ENCODE measurements at places on chromosomes 12 and 14.

DNA sequence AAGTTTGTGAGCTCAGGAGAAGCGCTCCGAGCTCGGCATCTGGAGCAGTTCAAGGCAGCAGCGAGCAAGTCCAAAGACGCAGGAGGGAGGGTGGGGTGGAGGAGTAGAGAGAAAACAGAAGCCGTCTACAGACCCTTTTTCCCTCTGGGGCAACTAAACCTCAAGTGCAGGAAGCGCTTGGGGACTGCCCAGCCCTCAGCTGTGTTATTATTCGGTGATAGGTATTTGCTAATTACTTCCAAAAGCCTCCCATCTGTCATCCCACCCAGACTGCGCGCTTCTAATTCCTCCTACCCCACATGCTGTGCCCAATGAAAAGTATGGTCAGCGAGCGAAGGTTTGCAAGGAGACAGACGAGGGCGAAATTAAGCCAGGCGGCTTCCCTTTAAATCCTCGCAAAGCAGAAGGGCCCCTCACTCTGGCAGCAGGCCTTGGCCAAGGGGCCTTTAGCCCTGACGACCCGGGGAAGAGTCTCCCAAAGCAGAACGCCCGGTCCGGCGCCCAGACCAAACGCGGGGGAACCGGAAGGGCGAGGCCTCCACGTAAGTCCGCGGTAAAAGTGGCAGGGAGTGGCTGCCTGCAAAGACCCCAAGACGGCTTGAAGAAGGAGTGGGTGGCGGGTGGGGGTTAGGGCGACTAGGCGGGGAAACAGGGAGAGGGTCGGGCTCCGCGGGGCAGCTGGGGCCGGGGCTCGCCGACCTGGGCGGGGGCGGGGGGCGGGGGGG lies 507 bp upstream of the CD9 start:
- no peak for DNase-seq

DNA sequence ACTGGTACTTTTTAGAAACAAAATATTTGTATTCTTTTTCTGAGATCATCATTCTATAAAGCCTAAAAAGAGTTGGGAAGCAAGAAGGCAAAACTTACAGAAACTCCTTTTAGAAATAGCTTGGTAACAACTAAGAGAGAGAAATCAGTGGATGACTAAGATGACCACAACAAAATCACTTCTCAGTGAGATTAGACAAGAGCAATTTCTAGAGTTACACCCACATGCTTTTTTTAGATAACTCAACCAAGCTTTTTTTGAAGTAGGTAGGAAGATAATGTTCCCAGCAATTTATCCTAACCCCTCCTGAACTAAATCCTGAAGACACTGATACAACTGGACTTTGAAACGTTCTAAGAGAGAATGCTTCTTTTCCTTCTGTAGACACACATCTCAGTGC lies 576.4 kb downstream of the SLC6A15 start:
- DNase-seq = no peak

DNA sequence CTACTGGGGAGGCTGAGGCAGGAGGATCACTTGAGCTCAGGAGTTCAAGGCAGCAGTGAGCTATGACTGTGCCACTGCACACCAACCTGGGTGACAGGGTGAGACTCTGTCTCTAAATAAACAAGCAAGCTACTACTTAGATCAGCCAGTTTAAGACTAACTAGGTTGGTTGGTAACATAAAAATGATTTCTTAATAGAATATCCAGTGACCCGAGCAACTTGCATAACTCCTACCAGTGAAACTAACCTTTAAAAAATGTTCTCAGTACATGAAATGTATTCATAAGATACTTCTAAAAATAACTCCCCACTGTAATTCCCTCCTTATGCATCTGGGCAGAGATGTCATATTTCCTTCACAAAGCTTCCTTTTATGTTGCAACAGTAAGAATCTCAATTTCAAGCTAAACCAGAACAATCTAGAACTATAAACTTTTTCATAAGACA lies 15.9 kb downstream of the TAOK3 start:
- DNase-seq = no peak

- DNase-seq = peak; percentile 20
These were observed 412 bp upstream of the TEP1 start for GRCh38 chr14:20413744-20414082.

GRCh38 chr14:86533834-86534233 lies 1003.9 kb downstream of the FLRT2 start:
- DNase-seq = no peak

DNA sequence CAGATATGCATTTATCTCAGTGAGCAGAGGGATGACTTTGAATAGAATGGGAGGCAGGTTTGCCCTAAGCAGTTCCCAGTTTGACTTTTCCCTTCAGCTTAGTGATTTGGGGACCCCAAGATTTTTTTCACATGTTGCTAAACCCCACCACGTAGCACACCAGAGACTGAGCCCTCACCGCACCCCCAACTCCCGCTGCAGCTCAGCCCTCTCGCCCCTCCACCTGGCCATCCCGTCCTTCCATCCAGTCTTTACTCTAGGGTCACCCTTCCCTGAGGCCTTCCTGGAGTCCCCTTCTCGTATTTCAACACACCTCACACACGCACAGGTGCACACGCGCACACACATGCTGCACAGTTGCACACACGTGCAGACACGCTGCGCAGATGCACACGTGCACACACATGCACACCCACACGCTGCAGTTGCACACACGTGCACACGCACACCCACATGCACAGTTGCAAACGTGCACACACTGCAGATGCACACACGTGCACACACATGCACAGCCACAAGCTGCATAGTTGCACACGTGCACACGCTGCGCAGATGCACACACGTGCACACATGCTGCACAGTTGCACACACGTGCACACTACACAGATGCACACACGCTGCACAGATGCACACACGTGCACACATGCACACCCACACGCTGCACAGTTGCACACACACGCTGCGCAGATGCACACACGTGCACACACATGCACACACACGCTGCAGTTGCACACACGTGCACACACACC lies 30.0 kb downstream of the HSP90AA1 start:
- DNase-seq = no peak

GRCh38 chr14:87161502-87161901 lies 831.5 kb downstream of the GALC start:
- DNase-seq = no peak

DNA sequence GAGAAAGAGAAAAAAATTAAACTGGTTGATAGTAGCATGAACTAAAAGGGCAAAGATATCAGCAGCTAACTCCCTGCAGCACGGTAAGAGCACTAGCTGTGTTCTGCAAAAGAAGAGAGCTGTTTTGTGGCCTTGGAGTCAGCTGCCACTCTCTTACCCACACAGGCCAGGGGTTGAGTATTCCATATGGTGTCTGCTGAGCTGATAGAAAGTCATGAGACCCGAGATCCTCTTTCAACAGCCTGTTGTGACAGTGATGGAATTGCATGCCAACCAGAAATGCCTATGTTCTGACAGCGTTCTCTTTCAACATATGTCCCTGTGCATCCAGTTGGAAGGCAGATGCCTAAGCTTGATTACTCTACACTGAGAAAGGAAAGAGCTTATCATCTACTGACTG lies 39.9 kb downstream of the TMTC1 start:
- no peak for DNase-seq

GRCh38 chr12:122318607-122319605 lies 52.6 kb upstream of the VPS33A start:
- no peak for DNase-seq

- no peak for DNase-seq
These were observed 732 bp downstream of the ZNF664 start for GRCh38 chr12:123973552-123974341.

DNA sequence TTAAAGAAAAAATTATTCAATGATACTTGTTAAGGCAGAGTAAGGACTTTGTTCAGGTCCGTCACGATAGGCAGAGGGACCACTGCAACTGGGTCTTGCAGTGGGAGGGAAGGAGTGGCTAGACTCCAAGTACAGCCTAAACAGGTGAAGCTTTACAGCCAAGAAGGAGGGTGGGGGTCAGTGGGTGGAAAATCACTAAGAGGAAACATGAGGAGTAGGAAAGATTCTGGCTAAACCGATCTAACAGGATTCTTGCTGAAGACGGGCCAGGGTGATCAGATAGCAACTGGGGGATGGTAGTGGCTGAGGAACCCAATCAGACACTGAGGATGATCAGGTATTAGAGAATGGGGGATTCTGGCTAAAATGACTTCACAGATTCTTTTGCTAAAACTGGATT lies 100.2 kb downstream of the TTC7B start:
- no peak for DNase-seq

DNA sequence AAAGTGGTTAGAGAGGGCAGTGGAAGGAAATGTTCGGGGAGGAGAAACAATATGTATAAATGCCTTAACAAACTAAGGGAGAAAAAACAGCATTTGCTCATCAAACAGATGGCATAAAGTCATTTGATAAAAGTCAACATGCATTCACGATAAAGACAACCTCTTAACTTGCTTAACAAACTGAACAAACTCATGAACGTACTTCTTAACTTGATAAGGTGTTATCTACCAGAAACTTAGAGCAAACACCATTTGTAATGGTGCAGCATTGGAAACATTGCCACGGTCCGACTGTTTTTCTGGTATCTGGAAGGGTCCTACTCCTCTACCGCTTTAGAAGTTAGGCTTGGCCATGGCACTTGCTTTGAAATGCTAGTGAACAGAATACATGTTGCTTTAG lies 4.2 kb upstream of the RPS6KL1 start:
- no peak for DNase-seq

- DNase-seq = no peak
These were observed 47.4 kb upstream of the C14orf180 start for GRCh38 chr14:104532191-104532555.

DNA sequence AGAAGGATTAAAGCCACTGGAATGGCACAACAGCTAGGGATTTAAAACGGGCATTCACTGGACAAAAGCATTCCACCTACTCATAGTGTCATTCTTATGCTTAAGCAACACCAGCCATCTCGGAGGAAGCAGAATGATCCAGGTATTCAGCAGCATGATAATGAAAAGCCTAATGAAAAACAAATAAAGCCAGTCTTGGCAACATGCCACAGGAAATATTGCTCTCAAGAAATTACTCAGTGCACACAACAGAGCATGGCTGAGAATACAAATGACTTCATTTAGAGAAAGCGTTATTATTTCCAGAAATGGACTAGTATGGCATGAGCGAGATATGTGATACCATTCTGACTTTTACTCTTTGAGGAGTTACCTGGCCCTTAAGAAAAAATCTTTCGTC lies 442.2 kb downstream of the APAF1 start:
- no peak for DNase-seq

- DNase-seq = no peak
These were observed 3.0 kb downstream of the HOXC9 start for GRCh38 chr12:54002915-54003389.

GRCh38 chr12:27747111-27747820 lies 32.8 kb upstream of the KLHL42 start:
- no peak for DNase-seq

GRCh38 chr14:99125113-99125512 lies 146.9 kb downstream of the BCL11B start:
- no peak for DNase-seq

- DNase-seq = no peak
These were observed 362.0 kb downstream of the ETNK1 start for GRCh38 chr12:22986997-22987396.

- DNase-seq = no peak
These were observed 79.2 kb downstream of the HECTD4 start for GRCh38 chr12:112303004-112303403.

DNA sequence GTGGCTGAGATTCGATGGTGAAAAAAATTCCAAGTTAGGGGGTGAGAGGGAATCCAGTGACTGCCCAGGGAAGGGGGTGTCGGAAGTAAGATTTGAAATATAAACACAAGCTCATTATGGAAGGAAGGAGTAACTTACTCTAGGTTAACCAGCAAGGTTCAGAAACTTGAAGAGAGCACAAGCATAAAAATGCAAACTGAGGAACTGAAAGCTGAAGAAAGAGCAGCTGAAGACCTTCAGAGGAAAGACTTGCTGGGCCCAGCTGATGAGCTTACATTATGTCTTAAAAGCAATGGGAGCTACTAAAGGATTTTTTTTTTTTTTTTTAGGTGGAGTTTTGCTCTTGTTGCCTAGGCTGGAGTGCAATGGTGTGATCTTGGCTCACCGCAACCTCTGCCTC lies 189.7 kb upstream of the GRIN2B start:
- DNase-seq = no peak

DNA sequence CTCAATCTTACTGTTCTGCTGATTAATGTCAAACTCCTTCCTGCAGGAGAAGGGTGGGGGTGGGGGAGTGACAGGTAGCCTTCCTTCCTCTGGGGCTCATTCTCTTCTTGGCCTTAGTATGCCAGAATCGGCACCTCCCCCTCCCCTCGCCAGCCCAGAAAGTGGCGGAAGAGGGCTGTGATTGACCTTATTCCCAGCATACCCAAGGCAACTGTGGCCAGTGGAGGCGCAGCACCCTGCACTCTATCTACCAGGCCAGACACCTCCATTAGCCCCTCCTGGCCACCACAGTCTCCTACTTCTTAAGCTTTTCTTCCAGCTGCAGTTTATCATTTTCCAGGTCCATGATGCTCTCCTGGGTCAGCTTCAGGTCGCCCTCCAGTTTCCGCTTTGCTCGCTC lies 15.5 kb downstream of the MYH6 start:
- DNase-seq = no peak

DNA sequence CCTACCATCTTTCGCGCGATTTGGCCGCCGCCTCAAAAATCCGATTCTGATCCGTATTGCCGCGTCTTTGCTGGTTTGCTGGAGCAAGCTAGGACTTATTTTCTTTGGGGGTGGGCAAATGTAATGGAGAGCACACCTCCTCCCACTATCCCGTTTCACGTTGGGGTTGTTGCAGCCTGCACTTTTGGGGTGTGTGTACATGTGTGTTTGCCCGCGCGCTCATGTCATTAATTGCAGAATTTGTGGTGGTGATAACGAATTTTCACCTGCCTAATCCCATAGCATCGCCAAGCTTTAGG lies 657 bp downstream of the METAP2 start:
- no peak for DNase-seq

- no peak for DNase-seq
These were observed 53.2 kb downstream of the SMOC1 start for GRCh38 chr14:69932391-69932790.

GRCh38 chr14:99698236-99698635 lies 14.1 kb downstream of the CYP46A1 start:
- DNase-seq = no peak

DNA sequence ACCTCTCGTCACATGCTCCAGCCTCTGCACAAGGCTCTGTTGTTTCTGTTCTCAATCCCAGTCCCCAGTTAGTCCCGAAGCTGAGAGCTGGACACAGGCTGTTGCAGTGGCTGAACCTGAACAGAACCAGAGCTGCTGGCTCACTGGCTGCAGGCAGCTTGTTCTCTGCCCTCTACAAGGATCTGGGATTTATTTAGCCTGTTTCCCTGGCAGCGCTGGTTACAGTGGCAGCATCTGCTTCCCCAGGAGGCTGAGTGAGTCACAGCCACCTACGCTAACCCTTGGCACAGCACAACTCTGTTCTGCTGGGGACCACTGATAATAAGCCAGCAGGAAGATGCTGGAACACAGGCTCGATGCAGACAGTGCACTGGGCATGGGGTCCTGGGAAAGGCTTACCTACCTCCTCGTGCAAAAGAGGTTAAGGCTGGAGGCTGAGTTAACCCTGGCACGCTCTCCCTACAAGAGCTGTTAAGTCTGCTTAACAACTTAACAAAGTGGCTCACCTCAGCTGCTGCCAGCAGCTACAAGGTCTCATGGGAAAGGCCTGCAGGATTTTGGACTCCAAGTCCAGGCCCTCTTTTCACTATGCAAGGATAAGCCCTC lies 299.6 kb downstream of the PCNX1 start:
- DNase-seq = no peak

Measured in AML-193 (cell line).